Stimulated activated CD4-positive, alpha-beta T cell treated with anti-CD3 and anti-CD28 coated beads, Interleukin-1b, Interleukin-23, amount 100 ng/mL, for 4 hours (primary cell): ENCODE measurements at places on chromosomes 11 and 22.

- DNase-seq: no peak
Measured at GRCh38 chr22:31892080-31892433, 52.3 kb upstream of the YWHAH start.

DNA sequence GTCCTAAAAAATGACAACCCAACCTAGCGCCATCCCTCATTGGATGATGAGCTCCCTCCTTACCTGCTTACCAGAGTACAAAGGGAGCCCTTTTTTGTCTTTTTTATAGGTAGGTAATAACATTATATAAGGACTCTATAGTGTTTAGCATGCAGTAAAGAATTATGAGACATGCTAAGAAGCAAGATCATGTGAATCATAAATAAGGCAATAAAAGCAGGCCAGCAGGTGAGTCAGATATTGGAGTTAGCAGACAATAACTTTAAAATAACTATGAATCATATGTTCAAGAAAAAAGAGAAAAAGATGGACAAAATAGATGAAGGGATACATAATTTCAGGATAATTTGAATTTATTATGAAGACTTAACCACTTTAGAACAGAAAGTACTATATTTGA is 81.5 kb downstream of the GRK3 start:
- no peak for DNase-seq

DNA sequence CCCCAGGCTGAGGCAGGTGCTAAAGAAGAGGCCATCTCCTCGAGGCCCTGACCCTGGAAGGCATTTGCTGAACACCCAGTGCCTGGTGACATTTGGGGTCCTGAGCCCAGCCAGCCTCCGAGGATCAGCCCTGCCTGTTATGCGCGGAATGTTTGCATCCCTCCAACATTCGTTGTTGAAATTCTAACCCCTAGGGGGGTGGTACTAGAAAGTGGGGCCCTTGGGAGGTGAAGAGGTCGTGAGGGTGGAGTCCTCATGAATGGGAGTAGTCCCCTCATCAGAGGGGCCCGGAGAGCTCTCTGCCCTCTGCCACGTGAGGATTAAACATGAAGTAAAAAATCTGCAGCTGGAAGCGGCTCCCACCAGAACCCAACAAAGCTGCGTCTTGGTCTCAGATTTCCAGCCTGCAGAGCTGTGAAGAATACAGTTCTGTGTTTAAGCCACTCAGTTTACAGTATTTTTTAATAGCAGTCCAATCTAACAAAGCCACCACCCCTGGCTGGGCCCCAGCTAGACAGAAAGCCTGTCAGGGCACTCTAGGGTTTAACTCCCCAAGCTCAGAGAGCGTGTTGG is 35.3 kb upstream of the SEPTIN5 start:
- DNase-seq: no peak

DNA sequence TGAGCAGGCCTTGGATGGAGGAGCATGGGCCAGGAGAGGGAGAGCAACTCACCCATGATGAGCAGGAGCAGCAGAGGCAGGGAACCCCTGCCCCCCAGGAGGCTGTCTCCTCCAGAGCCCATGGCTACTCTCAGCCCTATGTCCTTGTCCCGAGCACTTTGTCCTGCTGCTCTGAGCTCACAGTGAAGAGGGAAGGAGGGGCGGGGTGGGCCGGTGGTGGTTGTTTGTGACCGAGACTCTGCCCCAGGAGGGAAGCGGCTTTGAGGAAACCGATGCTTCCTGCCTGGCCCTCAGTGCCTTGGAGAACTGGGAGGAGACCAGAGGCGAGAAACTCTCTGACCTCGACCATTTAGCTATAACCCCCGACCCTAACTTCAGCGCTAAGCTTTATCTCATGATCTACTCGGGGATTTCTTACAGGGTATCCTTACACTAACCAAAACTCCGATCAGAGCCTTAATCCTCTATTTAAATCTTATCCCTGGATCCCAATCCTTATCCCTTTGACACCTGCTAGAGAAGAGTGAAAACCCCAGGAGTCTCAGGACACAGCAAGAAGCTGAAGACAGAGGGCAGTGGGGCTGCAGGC is at the start of gene ROBO4:
TSS of gene ROBO4 (minus strand) at position 192 of the 589 bp plus-strand sequence. CDS start at position 122, 70 bp downstream.
- DNase-seq: no peak

DNA sequence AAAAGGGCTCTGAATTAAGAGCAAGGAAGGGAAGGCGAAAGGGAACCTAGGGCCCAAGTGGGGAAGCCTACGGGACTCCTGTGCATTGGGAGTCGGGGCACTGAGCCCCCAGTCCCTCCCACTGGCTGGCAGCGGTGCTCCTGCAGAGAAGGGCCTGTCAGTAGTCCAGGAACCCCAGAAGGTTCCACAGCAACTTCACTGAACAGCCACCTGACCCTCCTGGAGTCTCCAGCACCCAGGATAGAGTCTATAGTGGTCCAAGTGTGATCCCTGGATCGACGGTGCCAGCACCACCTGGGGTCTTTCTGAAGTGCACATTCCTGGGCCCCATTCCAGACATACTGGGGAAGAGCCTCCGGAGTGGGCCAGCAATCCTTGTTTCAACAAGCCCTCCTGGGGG is 100.0 kb upstream of the B3GAT1 start:
- no peak for DNase-seq

- DNase-seq: no peak
Measured at GRCh38 chr11:96486890-96487611, 97.2 kb downstream of the JRKL start.

- no peak for DNase-seq
Measured at GRCh38 chr11:127199306-127199801, 198.8 kb upstream of the KIRREL3 start.
